ENCODE measurements at places on chromosomes 12 and 14.
A peak's percentile ranks its signal among the peaks of the same experiment; 100 is the strongest.

DNA sequence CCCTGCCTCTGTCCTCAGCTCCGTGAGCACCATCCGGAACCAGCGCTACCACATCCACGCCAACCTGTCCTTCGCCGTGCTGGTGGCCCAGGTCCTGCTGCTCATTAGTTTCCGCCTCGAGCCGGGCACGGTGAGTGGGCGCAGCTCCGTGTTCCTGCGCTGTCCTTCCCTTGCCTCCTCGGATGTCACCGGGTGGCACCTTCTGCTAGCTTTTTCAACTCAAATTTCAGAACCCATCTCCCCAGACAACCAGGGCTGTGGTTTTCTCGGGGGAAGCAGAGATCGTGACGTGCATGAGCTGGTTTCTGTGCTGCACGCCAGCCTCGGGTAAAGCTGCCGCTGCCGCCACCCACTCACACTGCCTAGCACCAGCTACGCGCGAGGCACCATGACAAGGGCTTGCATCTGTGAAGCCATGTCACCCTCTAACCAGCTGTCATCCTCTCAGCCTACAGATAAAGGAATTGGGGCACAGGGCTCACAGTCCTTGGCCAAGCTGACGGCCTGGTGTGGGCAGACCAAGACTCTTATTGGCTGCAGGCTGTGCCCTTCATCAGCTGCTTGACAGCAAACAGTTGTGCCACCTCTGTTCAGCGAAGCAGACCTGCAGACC, 152.1 kb downstream of the ADGRD1 start:
- no peak for DNase-seq

- DNase-seq = no peak
These were observed 524.2 kb downstream of the TMTC2 start for GRCh38 chr12:83210933-83211332.

DNA sequence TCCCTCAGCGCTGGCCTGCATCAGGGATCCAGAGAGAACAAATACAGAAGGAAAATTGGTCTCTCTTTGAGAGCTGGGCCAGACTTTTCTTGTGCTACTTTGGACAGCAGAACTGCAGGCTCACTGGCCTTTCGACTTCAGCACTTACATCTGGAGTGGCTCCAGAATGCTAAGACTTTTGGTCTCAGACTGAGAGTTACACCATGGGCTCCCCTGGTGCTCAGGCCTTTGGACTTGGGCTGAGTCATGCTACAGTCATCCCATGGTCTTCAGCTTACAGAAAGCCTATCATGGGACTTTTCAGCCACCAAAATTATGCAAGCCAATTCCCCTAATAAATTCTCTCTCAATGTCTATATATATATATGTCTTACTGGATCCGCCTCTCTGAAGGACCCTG, 9.0 kb upstream of the CD163 start:
- peak; percentile 84 for DNase-seq

DNA sequence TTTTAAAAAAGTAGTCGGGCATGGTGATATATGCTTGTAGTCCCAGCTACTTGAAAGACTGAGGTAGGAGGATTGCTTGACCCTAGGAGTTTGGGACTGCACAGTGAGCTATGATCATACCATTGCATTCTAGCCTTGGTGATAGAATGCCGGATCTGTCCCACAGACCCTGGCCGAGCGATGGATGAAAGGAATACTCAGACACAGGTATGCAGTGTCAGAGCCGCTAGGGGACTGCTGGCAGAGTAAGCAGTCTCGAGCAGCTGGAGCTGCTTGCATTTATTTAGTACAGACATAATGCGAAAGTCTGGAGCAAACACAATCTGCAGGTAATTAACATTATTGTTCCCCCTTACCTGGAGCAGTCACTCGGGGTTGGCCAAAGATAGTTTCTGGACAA, 18.6 kb downstream of the AICDA start:
- no peak for DNase-seq

DNA sequence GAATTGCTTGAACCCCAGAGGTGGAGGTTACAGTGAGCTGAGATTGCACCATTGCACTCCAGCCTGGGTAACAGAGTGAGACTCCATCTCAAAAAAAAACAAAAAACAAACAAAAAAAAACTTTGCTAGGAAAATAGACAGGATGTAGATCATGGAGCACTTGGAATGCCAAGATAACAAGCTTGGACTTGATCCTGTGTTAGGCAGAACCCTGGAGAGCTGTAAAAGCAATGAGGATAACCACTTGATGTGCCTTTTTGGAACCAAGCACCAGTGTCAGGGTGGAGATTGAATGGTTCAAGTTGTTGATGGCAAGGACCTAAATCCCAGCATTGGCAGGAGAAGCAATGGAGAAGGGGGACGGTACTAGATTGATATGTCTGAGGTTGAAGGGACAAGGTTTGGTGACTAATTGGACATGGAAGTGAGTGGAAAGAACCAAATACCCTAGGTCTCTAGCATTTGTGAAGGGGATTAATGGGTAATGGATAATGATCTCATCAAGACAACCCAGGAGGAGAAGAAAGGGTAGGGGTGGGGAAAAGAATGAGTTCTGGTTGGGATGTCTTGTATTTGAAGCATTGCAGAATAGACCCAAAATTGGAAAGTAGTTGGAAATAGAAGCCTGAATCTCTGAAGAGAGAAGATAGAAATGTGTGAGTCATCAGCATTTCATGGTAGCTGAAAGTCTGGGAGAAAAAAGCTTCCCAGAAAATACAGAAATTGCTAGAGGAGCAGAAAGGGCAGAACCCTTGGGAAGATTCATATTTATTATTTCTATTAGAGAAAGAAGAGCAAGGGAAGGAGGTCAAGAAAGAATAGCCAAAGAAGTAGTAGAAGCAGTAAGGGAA, 176.7 kb downstream of the NUAK1 start:
- DNase-seq = no peak

- no peak for DNase-seq
These were observed 51.7 kb downstream of the LRRC74A start for GRCh38 chr14:76877871-76878270.

- DNase-seq = no peak
These were observed 168.7 kb upstream of the TMCC3 start for GRCh38 chr12:94819011-94819410.

- DNase-seq = no peak
These were observed 18.9 kb downstream of the SYNE3 start for GRCh38 chr14:95497561-95498011.

- DNase-seq = no peak
These were observed 67.0 kb upstream of the RD3L start for GRCh38 chr14:104009297-104009696.
